Stimulated activated CD4-positive, alpha-beta T cell treated with anti-CD3 and anti-CD28 coated beads, Interleukin-2, amount 100 ng/mL, for 24 hours (primary cell): ENCODE measurements at places on chromosomes 16 and 17.

GRCh38 chr16:50606431-50607050, 58.3 kb downstream of the NKD1 start:
- DNase-seq: no peak

GRCh38 chr16:80023865-80024264, 423.3 kb upstream of the MAF start:
- no peak for DNase-seq

- no peak for DNase-seq
Observed at GRCh38 chr16:65515193-65515592, 393.3 kb upstream of the CDH11 start.

GRCh38 chr17:19590912-19591551, 57.4 kb downstream of the SLC47A1 start:
- no peak for DNase-seq

- no peak for DNase-seq
Observed at GRCh38 chr17:68249354-68249765, 1.5 kb downstream of the AMZ2 start.

GRCh38 chr17:38579934-38580333, 25.8 kb downstream of the SRCIN1 start:
- DNase-seq: no peak

- no peak for DNase-seq
Observed at GRCh38 chr16:62700426-62701294, 664.4 kb upstream of the CDH8 start.

DNA sequence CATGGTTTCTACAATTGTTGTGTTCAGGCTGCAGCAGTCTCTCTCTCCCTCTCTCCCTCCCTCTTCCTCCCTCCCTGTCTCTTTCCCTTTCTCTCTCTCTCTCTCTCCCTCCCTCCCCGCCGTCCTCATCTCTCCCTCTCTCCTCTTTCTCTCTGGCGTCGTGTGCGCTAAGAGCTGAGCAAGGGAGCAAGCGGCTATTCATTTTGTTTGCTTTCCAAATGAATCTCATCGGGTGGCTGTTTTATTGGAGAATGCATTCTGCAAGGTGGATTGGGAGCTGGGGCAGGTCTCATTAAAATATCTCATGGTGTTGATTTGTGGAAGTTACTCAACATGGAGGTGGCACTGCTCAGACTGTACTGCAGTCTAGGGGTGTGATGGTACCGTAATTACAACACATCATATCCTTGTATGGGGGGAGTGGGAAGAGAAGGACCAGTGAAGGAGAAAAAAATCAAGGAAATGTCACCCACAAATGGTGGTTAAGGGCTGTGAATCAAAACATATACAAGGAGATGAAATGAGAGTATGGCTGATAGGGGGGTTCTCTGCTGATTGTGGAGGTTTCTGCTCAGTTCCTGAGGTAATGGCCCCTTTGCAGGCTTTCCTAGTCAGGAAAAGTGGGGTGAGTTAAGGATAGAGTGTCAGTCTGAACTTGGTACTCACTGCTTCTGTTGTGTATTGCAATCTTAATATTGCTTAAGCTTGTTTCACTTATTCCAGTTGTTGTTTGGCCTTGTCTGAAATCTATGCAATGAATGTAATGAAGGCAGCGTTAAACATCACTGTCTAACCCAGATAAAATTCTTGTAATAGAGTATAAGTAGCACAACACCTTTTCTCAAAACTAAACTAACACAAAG, 2.7 kb downstream of the MSL1 start:
- no peak for DNase-seq

- no peak for DNase-seq
Observed at GRCh38 chr17:61126473-61127249, 273.0 kb upstream of the TBX2 start.

- no peak for DNase-seq
Observed at GRCh38 chr16:1691956-1692355, 13.9 kb downstream of the JPT2 start.

- no peak for DNase-seq
Observed at GRCh38 chr17:2644971-2645370, 51.5 kb downstream of the PAFAH1B1 start.

GRCh38 chr17:77867976-77868713, 90.4 kb upstream of the TNRC6C start:
- no peak for DNase-seq

GRCh38 chr16:82735186-82735585, 108.4 kb downstream of the CDH13 start:
- DNase-seq: no peak

- DNase-seq: no peak
Observed at GRCh38 chr17:17134957-17135333, 71.2 kb downstream of the PLD6 start.

DNA sequence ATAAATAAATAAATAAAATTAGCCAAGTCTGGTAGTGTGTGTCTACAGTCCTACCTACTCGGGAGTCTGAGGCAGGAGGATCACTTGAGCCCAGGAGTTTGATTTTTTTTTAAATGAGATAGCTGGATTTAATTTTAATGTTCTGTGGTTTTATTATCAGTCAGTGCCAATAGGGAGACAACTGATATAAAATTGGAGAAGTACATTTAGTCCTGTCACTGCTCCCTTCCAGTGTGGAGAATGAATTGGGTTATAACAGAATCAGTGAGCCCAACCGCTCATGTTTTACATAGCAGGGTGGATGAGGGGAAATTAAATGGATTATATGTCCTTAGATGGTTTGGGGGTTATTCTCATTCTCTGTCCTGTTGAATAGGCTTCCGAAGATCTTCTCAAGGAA, 6.2 kb downstream of the NME1 start:
- DNase-seq: no peak

DNA sequence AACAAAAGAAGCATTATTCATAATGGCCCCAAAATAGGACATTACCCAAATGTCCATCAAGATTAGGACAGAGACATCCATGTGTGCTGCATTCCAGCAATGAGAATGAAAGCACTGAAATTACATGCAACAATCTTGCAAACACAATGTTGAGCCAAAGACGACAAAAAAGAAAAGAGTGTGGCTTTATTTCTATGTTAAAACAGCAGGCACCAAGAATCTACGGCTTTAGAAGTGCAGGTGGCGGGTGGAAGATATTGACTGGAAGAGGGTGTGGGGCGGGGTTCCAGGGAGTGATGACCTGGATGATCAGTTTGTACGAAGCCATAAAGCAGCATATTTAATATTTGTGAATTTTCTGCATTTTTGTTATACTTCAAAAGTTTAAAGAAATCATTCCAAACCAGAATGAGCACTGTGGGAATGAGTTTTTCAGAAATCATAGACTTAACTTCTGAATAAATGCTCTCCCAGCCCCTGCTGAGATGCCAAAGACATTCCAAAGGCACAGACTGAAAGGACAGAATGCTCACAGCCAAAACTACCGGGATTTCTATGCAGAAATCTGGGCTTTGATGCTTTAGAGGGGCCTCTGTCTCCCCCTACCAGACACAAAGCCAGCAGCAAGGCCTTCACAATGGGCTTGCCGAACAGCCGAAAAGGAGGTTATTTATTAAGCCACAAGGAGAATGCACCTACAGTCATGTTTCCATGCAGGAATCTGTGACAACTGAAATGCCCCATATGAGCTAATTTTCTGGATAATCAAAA, 361.6 kb downstream of the GRIN2A start:
- no peak for DNase-seq

DNA sequence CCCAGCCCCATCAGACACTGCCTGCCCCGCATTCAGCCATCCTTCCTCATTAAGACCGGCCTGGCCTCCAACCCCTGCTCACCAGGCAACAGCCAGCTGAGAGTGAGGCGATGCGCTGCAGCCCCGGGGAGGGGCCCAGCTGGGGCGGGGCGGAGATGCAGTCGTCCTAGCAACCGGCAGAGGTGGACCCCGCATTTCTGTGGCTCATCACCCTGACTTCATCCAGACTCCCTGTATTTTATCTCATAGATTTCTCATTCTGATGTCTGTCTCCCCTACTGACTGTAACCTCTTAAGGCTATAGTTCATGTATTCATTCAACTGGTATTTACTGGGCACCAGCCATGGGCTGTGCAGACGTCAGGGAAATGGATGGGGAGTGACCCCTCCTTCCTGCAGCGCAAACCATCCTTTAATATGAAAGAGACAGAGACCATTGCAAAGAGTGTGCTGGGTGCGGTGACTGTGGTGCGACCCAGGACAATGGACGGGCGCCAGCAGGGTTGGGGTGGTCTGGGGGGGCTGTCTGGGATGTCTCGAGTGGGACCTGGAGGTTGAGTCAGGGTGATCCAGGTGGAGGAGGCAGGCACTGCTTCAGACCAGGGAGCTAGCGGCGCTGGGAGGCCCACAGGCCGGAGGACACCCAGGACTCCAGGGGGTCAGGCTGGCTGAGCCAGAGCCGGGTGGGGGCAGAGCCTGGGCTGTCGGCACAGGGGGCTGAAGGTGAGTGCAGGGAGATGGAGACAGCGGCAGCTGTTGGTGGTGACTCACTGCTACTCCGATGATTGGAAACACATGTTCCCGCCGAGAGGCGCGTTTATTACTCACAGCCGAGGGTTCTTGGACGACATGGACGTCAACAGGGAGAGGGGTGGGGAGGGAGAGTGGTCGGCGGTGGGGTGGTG, 10.5 kb upstream of the TIMP2 start:
- DNase-seq: no peak

DNA sequence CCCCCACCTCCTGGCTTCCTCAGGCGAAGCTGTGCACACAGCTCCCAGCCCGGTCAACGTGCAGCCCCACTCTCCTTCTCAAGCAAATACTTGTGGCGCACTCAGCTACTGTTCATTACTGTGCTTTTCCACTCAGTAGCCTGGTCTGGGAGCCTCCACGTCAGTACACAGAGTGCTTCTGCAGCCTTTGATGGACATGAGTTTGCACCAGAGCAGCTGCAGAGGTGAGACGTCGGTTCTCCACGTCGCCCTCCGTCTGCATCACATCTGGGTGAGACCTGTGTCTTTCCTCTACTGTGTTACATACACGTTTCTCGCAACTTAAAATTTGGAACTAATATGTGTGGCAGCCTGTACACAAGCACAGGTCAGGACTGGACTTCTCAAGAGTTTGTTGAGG, 334.3 kb downstream of the C16orf95 start:
- DNase-seq: no peak

GRCh38 chr17:1174263-1174880, 5.4 kb downstream of the ABR start:
- DNase-seq: no peak

- no peak for DNase-seq
Observed at GRCh38 chr16:10362077-10362863, 23.6 kb upstream of the ATF7IP2 start.
